ENCODE measurements at places on chromosomes 11 and 22. TPM values are rescaled to one million over a fixed set of nuclear protein-coding genes. Genes with fewer than 3 reads are reported as not detected.

CNGA4 gene
- total RNA-seq: 0.07 TPM

RHOG gene
- total RNA-seq: 45.9 TPM

DNA sequence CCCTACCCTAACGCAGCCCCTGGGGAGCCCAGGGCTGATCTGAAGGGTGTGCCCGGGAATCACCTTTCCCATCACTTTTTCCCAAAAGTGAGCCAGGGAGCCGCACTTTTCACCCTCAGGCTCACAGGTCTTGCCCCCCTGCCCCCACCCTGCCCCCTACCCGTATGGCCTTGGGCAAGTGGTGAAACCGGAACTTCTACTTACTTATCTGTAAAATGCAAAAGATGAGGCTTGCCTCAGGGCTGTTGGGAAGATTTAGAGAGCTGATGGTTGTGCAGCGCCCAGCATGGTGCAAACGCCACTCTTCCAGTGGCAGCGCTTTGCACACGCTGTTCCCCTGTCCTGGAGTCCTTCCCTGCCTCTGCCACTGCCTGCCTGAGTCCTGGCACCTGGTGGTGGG, 8.0 kb downstream of the SYT12 start:
- no peak for DNase-seq

DNA sequence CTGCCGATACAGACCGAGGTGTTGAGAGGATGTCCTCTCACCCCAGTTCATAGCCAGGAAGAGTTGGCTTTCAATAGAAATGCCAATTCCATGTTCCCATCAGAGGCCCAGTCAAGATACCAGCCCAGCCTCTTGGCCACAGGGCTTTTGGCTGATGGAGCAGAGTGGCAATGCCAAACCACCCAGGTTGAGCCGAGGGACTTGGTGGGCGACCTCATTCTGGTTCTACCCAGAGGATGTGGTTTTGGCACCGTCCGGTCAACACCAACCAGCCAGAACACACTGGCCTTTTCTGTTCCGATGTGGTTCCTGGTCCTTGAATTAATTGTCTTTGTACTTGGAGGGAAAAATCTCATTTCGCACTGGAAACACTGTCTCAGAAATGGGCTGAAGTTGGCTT, 60.5 kb downstream of the COMMD9 start:
- DNase-seq: no peak

- DNase-seq: peak; percentile 91
Observed at GRCh38 chr11:117907276-117908108, 21.7 kb downstream of the TMPRSS13 start.

- no peak for DNase-seq
Observed at GRCh38 chr11:106619320-106619990, 398.8 kb downstream of the GUCY1A2 start.

- no peak for DNase-seq
Observed at GRCh38 chr11:120869516-120870011, 154.3 kb upstream of the TBCEL start.

DNA sequence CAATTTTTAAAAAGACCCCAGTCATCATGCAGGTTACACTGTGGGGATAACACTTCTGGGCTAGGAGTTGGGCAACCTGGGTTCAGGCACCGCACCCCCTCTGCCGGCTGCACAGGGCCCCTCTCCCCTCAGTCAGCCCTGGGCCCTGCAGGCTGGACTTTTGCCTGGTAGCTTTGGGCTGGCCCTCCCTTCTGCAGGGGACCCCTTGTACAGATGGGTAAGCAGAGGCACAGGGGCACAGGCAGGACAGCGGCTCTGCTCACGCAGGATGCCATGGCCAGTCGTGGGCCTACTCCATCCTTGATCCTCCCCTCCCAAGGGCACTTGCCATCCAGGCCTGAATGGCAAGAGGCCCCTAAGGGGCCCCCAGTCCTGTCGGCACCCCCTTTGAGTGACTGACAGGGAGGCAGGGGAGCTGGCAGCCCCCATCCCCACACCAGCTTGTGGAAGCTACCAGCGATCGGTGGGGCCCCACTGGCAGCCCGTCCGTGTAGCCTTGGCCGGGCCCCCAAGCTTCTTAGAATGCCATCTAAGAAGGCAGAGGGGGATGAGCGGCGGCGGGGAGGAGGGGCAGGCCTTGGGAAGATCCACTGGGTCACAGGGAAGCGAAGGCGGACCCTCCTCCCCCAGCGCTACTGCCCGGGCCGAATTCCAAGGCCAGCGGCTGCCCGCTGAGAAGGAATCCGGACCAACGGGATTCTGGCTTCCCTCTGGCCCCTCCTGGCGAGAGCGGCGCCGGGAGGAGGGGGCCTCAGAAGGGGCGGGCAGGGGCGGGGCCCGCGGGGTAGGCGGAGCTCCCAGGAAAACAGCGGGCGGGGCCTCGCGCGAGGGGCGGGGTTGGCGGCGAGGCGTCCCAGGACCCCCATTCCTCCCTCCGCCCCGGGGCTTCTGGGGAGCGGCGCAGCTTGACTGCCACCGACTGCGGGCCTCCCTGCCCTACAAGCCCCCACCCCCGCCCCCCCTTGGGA, 6.8 kb upstream of the CHKA start:
- no peak for DNase-seq

DNA sequence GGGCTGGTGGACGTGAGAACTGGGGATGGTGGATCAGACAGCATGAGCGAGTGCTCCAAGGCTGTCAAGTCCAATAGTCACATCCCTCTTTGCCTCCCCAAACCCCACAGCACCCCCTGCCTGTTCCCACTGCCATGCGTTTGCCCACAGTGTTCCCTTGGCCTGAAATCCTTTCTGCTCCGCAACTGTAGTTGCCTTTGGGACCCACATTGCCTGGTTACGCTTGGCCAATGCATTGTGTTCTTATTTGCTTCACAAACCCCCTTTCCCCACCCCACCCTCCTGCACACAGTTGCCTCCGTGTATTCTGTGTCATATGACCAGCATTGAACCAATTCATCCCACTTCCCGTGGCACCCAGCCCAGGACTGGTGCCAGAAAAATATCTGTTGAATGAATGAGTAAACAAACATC, 2.1 kb upstream of the KIAA0930 start:
- DNase-seq: no peak

GRCh38 chr22:39634530-39635405, 64.2 kb downstream of the CACNA1I start:
- peak; percentile 92 for DNase-seq

DNA sequence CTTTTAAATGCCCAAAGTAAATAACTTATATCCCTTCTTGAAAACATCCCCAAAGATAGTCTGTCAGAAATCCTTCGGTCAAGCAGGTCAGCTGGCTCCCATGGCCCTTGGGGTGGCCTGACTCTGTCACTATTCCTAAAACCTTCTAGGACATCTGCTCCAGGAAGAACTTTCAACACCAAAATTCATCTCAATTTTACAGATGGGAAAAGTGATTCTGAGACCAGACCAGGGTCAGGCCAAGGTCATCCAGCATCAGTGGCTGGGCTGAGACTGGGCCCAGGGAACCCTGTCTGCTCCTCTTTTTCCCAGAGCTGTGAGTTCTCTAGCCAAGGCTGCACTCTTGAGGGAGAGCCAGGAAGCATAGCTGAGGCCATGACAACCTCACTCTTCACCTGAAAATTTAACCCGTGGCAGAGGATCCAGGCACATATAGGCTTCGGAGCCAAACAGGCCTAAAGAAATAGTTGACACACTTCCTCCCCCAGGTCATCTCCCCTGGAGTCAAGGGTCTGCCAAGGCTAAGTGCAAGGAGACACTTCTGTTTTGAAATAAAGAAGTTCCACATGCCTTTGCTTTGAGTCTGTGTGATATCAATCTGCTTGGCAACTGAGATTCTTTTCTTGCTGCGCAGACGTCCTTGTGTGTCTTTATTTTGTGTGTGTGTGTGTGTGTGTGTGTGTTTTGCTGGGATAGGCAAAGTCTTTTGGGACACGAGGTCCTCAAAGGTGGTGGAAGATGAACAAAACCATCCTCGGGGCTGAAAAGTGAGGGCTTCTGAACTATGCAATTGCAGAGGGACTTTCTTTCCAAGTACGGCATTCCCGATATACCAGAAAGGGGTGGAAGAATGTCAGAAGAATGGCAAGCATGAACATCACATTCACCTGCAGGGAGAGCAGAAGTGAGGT, 16.8 kb upstream of the PRG2 start:
- no peak for DNase-seq

- DNase-seq: no peak
Observed at GRCh38 chr11:88293931-88294330, 43.6 kb downstream of the CTSC start.

- DNase-seq: peak; percentile 90
Observed at GRCh38 chr11:16917941-16918340, 96.3 kb downstream of the PLEKHA7 start.

DNA sequence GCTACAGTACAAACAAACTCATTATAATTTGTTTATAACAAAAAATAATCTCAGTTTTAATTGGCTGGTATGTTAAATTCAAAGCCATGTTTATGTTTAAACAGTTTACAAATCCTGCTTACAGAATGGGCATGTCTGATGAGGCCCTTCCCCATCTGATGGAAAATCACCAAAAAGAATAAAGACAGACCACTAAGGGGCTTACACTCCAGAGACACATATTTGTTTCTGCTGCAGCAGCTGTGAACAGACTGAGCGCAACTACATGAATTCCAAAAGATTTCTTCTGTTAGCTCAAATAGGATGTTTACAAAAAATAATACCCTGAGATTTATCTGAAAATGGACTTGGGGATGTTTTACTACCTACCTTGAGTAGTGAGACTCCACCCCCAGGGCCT, 174.7 kb upstream of the PITPNB start:
- DNase-seq: no peak

- no peak for DNase-seq
Observed at GRCh38 chr11:35045236-35045820, 93.6 kb upstream of the CD44 start.

All from foreskin keratinocyte (primary cell).